ENCODE measurements at places on chromosomes 6 and 20.

DNA sequence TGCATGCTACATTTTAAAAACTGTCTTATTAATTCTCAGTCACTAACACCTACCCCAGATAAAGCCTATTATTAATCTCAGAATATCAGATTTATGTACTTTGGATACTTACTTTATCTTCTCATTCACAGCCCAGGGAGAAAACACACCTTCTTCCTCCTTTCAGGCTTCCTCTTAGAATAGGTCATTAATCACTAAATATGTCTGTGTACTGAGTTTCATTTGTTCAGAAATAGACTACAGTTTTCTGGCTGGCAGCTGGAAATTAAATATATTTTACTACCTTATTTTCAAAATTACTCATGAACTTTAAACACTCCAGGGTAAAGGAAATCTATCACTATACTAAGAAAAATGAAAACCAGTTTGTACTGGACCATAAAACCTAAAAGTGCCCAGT, 147.7 kb upstream of the DST start:
- no peak for DNase-seq

DNA sequence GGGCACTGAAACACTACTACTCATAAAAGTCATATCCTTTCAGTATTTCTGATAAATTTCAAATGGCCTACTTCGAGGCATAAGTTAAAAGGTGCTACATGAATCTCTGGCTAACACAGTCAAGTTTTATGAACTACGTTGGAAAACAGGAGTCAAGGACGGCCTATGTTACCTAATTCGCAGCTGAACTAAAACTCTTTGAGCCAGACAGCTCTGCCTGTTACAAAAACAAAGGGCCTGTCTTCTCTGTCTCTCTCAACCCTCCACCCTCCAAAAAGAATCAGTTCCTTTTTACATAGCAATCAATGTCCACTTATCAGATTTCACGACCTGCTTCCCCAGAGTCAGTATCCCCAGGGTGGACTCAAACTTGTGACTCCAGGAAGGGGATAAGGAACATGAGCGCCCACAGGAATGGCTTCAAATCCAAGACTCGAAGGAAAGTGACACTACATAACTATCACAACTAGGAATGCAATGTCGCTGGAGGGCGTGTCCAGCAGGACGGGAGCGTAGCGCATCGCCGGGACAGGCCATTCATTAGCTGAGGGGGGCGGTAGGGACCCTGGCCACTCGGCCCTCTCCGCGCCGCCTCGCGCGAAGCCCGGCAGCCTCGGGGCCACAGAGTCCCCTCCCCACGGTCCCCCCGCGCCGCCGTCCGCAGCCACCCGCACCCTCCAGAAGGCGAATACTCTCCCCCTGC, 591 bp downstream of the IBTK start:
- DNase-seq = no peak

- no peak for DNase-seq
These were observed 97.5 kb downstream of the CDH4 start for GRCh38 chr20:61349447-61350165.

- no peak for DNase-seq
These were observed 15.4 kb downstream of the RAMACL start for GRCh38 chr6:166570929-166571713.

DNA sequence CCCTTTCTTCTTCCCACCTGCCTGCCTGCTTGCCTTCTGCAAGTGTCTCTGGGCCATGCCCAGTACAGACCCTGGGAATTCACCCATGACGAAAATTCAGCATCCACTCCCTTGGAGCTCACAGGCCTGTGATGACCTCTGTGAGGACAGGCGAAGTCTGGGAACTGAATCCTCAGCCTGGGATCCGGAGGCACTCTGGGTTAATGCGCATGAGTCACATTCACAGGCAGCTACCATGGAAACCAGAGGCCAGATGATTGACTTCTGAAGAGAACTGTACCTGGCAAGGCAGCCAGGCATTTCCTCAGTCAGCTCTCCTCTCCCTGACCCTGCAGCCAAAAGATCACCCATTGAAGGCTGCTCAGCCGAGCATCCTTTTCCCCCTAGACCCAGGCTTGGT, 41.0 kb downstream of the SLC9A8 start:
- DNase-seq = no peak

DNA sequence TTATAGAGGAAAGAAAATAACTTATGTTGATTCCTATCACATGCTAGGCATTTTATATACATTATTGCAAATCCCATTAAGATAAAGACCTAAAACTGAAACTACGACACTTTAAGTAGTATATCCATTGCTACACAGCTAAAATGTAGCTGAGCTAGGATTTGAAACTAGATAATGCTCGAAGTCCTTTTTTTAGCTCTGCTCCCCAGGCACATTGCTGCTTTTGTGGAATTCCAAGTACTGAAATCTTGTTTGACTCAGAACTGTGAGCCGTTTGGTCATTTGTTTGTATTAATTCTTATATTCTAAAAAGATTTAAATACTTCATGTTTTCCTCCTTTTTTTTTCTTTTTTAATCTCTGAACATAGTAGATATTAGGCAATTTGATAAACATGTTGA, 644.8 kb downstream of the HACE1 start:
- DNase-seq = no peak

DNA sequence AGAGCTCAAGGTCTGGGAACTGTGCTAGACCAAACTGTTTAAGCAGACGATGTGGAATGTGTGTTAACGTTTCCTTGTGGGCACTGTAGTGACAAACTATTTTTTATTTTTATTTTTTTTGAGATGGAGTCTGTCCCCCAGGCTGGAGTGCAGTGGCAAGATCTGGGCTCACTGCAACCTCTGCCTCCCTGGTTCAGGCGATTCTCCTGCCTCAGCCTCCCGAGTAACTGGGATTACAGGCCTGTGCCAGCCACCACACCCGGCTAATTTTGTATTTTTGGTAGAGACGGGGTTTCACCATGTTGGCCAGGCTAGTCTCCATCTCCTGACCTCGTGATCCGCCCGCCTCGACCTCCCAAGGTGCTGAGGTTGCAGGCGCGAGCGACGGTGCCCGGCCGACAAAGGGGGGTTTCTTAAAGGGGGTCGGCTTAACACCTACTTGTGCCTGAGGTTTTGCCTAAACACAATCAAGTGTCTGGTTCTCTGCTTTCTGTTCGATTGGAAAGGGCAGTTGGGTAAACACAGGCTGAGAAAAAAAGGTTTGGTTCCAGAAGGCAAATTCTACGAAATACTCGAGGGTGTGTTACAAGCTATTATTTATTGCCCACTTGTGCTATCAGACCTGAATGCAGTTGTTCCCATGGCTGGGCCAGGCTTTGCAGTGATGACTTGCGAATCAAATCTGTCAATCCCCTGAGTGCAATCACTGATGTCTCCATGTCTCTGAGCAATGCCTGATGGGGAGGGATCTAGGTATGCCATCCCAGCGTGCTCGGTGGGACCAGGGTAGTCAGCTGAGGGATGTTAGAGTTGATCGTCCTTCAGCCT, 1.3 kb downstream of the NOP56 start:
- no peak for DNase-seq

GRCh38 chr6:56865081-56865875, 89.6 kb upstream of the BEND6 start:
- DNase-seq = no peak

DNA sequence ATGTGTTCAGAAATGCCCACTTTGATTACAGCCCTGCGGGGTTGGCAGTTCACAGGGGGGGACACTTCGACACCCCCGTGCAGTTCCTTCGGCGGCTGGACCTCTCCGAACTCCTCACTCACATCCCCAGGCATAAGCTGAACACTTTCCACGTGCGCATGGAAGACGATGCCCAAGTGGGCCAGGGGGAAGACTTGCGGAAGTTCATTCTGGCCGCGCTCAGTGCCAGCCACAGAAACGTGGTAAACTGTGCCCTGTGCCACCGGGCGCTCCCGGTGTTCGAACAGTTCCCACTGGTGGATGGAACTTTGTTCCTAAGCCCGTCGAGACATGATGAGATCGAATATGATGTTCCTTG, 32.1 kb downstream of the HECA start:
- DNase-seq = no peak

DNA sequence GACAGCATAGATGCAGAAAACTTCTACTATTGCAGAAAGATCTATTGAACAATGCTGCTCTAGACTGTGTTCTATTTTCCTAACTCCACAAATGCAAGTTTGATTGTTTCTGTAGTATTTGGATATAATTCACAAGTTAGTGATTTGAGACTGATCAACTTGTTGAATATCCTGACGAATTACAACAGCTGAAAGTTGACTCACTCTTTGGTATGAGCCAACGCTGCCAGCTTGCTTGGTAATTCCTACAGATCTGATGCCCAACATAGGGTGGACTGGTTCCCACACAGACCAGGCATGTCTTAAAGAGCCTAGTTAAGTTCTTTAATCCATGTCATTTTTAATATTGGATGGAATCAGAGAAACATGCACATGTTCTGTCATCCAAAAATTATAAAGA, 231.0 kb upstream of the RAB32 start:
- no peak for DNase-seq

- no peak for DNase-seq
These were observed 20.0 kb downstream of the CCN2 start for GRCh38 chr6:131931063-131931750.

- no peak for DNase-seq
These were observed 75.3 kb downstream of the ELOVL2 start for GRCh38 chr6:10968776-10969175.

DNA sequence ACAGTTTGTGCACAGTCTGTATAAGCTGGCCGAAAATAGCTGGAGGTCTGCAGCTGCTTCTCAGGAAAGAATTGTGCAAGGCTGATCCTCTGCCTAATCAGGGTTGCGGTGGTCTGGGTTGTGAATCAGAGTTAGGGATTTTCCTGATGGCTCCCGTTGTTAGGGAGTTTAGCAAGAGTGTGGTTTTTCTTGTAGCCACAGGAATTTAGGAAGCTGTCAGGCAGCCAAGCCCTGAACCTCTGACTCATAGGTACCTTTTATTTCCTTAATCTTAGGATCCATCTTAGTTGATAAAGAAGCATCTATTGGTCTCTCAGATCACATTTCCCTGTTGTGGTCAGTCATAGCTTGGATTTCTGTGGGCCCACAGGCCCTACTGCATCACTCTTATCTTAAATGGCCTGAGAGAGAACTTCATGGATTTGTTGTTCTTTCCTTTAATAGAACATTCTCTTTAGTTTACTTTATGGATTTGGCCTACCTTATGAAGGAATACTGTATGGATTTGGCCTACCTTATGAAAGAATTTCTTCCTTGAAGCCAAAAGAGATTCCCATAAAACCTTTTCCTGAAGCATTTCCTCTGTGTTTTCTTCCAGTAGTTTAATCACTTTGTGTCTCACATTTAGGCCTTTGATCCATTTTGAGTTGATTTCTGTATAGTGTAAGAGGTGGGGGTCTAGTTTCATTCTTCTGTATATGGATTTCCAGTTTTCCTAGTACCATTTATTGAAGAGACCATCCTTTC, 10.3 kb downstream of the KIF25 start:
- DNase-seq = no peak

DNA sequence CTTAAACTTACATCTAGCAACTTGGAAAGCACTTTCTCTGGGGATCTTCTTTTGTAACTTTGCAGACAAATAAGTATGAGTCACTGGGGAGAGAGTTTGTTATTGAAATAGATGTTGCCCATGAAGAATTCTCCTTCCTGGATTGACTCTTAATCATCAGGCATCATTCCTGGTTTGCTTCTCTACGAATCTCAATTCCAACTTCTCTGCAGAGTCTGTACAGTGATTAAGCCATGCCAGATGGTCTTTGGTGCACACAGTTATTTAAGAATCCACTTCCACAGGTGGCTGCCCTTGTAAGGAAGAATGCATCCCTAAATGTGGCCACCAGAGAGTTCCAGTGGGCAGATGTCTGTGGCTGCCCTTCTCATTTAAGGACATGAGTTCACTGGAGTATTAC, 25.7 kb downstream of the MYCT1 start:
- DNase-seq = no peak

GRCh38 chr6:24458941-24459340, 30.4 kb downstream of the GPLD1 start:
- no peak for DNase-seq

- DNase-seq = no peak
These were observed 1.3 kb downstream of the NUP153 start for GRCh38 chr6:17705428-17705777.

DNA sequence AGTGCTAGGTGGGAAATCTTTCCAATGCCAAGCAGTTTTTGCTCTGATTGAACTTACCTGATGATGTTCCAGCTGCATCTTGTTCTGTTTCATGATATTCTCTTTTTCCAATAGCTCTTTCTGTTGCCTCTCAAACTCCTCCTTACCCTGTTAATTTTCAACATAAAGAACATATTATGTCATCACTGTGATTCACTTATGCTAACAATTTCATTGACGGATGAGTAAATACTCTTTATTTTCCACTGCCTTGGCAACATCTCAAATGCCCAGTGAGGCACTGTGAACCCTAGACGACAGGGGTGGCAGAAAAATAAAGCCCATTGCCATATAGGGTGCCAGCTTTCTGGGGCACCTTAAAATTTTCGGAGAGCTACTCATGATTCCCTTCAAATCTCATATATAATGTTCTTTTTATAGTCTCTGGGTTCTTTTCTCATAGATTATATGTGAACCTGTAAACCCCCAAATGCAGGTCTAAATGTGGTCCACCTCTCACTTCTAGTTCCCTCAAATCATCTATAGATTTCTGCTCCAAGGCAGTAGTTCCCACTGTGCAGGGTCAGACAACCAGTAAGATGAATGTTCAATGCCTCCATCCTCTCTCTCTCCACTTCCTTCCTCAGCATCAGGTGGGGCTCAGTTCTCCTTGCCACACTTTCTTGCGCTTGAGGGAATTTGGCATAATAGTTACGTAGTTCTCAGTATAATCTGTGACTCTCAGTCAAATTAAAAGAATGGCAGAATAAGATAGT, 44.1 kb downstream of the NEDD9 start:
- no peak for DNase-seq

DNA sequence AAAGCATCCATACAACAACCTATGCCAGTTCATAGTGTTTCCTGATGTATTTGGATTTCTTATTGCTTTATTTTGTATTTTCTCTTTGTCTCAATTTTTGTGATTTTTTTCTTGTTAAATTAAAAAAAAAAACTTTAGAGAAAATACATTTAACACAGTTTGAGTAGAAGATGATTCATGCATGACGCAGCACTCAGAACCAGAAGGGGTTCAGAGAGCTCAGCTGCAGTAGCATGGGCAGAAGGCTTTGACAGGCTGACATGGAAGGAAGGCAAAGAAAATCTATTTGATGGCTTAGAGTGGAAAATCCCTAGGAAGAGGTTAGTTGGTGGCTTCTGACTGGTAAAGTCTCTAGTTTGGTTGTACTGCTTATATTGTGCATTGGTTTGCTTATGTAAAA, 207.2 kb upstream of the STXBP5 start:
- DNase-seq = no peak

DNA sequence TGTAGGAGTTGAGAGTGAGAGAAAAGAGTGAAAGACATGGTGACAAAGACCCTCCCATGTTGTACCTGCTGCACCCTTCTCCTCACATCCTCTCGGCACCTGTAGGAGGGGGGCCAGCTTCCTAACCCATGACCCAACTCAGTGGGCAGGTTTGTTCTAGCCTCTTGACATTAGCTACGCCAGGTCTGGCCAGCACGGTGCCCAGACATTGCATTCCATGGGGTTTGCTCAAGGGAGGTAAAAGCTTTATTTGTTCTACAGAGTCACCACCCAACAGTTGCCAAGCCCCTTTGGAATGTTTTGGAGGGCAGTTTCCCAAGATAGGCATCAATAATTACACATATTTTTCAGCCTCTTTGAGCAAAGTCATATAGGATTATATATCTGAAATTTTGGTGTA, 22.7 kb upstream of the TGM6 start:
- DNase-seq = no peak

Measured in stimulated activated CD4-positive, alpha-beta T cell treated with anti-CD3 and anti-CD28 coated beads, TNF-alpha, amount 100 ng/mL, for 1 hour (primary cell).